Inflammatory macrophage treated with lipopolysaccharide for 4 hours (primary cell): ENCODE measurements at places on chromosomes 1 and 21.

- peak; percentile 65 for DNase-seq
Observed at GRCh38 chr1:7902478-7903085, 38.1 kb downstream of the TNFRSF9 start.

- no peak for DNase-seq
Observed at GRCh38 chr1:118989006-118989815, 1.1 kb upstream of the TBX15 start.

DNA sequence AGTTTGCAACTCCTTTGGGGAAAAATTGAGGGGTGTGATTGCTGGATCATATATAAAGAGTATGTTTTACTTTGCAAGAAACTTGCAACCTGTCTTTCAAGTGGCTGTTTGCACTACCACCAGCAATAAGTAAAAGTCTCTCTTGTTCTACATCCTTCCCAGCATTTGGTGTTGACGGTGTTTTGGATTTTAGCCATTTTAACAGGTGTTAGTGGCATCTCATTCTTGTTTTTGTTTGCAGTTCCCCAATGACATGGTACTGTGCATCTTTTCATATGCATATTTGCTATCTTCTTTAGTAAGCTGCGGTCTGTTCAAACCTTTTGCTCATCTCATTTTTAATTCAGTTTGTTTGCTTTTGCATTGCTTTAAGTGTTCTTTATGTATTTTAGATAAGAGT is 535.5 kb downstream of the LRRIQ3 start:
- no peak for DNase-seq

- DNase-seq, result no peak
Observed at GRCh38 chr1:182325339-182325738, 66.3 kb downstream of the GLUL start.

DNA sequence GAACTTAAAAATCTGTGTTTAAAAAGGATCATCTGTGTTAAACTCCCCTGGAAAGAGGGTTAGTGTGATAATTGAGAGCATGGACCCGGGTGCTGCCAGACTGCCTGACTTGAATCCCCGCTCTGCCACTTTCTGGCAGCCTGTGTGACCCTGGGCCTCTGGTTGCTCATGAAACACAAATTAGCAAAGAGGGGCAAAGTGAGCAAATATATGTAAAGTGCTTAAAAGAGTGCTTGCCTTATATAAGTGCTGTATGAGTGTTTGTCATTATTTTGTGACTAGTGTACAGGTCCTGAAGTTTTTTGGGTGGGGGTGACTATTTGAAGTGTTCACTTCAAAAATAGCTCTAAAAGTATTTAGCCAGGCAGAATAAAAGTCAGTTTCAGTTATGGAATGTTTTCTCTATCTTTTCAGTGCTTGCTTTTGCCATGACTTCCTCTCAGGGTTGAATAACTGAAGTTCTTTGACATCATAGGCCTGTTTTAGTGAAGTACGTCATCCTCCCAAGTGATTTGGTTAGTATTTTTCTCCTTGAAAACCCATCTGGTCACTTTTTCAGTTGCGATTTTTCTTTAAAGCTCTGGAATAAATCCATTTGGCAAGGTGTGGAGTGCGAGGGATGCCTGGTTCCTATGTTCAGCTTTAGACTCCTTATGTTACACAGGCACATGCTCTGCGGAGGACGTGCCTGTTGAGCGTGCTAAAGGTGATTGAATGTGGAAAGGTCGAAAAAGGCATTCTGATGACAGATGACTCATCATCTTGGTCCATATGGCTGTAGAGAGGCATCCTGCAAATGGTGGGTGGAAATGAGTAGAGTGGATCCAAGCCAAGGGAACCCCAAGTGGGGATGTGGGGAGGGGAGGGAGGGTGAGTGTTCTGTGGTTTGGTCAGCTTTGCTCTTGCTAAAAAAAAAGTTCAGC is 47.8 kb downstream of the AK4 start:
- DNase-seq, result no peak

DNA sequence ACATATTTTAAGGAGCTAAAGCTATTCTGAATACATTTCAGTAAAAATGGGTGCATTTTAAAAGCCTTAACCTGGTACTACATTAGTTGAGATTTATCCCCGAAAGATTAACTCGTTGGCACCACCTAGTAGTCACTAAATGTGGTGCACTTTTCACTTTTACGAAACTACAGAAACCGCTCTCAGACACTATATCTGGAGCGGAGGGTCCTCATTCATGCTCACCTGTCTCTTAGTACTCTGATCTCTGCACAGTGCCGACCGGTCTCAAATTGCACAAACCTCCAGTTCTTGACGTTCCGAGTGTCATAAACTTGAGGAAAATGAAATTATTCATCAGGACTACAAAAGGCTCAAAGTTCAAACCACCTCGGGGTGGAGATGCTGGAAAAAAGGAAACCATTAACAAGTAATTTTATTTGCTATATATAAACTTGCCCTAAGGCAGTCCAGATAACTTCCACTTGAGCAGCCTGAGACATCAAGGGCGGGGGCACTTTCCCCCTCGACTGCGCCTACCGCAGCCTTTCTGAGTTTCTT is 722 bp downstream of the LZIC start:
- peak; percentile 62 for DNase-seq

DNA sequence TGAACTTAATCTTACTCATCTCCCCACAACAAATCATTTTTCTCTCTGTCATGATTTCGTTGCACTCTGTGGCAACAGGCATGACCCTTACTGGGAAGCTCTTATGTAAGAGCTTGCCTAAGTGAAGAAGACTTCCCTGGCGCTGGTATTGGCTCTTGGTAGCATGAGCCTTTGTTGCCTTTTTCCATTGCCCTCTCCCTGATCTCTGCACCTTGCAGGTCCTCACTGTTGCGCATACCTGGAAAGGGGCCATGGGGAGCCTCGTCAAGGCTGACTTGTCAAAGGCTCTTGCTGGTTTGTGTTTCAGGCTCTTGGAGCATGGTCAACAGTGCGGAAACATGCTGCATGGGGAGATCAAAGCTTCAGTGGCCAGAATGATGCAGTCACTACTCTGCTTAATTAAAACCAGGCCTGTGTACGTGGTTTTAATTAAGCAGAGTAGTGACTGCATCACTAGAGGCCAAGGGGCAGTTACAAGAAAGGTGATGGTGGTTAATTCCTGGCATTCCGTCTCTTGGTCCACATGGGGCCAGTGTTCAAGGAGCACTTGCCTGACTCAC is 141.3 kb downstream of the SPATA46 start:
- DNase-seq, result peak; percentile 89

DNA sequence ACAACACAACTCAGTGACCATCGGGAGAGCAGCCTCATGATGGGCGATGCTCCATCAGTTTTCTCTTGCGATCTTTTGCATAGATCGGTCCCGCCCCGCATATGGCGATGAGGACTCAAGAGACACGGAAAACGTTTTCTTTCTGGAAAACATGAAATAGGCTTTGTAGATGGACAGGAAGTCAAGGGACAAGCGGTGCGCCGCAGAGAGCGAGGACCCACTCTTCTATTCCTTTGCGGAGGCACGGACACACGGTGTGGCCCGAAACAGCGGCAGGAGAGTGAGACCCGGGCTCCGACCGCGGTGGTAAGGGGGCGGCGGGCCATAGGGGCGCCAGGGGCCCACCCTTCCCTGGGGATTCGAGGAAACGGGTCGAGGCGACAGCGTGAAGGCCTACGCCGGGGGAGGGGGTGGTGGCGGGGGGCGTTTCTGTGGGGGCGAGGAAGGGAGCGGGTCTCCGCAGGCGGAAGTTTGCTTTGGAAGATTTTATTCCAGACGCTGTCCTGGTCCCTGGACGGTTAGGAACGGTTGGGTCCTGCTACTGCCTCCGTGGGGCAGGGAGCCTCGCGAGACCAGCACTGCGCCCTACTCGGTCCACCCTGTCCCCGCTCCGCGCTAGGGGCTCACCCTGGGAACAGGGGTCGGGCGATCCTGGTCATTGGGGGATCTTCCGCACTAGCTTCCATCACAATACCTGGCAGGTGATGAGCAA is 796 bp upstream of the TDRKH start:
- no peak for DNase-seq

- DNase-seq, result no peak
Observed at GRCh38 chr1:210074904-210075303, 136.9 kb downstream of the SYT14 start.

GRCh38 chr1:184270556-184270955 is 116.3 kb upstream of the C1orf21 start:
- no peak for DNase-seq

GRCh38 chr1:96481409-96481808 is 240.2 kb upstream of the PTBP2 start:
- DNase-seq, result no peak

GRCh38 chr1:245588116-245588639 is 433.4 kb downstream of the KIF26B start:
- no peak for DNase-seq

GRCh38 chr1:3817821-3818597 is 21.7 kb upstream of the LRRC47 start:
- DNase-seq, result no peak

DNA sequence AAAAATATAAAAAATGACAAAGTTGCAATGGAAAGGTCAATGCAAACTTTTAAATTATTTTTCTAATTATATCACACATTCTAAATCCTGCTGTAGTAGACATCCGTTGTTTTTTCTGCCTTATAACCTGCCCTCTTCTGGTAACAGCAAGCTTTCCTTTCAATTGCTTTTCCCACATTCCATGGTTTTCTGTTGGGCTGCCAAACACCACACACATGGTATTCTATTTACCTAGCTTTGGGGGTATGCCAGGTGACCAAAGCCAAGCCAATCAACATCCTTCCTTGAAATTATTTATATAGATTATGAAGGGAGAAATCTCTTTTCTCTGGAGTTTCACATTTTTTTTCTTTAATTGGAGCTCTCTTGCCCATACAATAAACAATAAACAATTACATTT is 3.4 kb upstream of the LAMC1 start:
- DNase-seq, result no peak

GRCh38 chr1:20486457-20487235 is 636 bp upstream of the CAMK2N1 start:
- no peak for DNase-seq

DNA sequence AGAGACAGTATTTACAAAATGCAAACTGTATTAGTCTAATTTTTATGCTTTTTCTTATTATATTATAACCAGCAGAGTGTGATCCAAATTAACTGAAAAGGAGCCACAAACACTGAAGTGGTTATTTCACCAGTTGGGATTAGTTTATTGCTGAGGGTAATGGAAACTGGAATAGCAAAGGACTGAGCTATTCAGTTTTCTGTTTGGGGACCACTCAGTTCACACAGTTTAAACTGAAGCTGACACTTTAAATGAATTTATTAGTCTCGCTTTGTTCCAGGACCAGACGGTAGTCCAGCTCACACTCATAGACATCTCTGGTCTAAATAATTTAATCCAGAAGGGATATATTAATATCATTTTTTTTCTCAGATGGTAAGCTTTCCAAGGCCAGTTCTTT is 410.7 kb downstream of the LTN1 start:
- DNase-seq, result no peak

DNA sequence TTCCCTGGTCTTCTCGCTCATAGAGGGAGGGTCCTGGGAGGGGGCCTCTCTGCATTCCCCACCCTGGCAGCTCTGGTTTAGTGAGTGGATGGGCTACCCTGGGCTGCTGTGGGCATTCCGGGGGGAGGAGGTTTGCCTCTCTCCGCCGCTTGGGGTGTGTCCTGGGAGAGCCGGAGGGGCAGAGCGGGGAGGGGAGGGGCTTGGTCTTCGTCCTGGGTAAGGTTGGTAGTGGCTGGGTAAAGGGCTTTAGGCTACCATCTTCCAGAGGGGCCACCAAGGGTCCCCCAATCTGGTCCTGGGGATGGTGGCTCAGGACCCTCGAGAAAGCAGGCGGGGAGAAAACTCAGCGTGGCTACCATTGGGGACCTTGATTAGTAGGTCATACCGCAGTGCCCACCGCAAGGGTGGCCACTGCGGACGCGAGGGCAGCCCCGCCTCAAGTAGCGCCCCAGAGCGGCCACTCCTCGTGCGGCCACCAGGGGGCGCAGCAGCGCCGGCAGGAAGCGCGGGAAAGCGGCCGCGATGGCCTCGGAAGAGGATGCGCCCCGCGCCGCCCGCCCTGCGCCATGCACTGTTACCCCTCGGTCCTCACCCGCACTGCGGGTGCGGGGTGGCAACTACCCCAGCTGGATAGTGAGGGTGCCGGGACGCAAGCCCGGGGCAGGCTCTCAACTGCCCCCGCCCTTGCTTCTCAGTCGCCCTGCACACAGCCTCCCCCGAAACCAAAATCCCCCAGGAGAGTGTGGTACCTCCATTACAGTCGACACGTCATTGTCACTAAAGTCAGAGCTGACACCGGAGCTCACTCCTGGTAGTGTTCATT is 44.1 kb upstream of the SLC25A33 start:
- DNase-seq, result peak; percentile 48

- no peak for DNase-seq
Observed at GRCh38 chr1:236016782-236017400, 48.0 kb downstream of the NID1 start.
